HL-60 (cell line): ENCODE measurements at places on chromosomes 16 and 17.

GRCh38 chr17:81207610-81208581, 14.9 kb downstream of the CEP131 start:
- peak; percentile 71 for DNase-seq

GRCh38 chr16:89764711-89765201, 43.4 kb downstream of the ZNF276 start:
- peak; percentile 73 for DNase-seq

- DNase-seq = no peak
These were observed 11.5 kb upstream of the SRCIN1 start for GRCh38 chr17:38617074-38617860.

DNA sequence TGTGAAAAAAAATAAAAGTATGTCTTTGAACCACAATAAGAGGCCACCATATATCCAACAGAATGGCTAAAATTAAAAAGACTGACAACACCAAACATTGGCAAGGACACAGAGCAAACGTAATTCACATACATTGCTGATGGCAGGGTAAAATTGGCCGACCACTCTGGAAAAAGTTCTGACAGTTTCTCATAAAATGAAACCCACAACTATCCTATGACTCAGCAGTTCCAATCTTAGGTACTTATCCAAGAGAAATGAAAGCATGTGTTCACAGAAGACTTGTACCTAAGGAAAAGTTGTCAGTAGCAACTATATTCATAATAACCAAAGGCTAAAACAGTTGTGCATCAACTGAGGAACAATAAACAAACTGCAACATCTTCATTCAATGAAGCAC, 357.3 kb upstream of the XYLT1 start:
- no peak for DNase-seq

- no peak for DNase-seq
These were observed 5.1 kb upstream of the SETD6 start for GRCh38 chr16:58510097-58510775.

DNA sequence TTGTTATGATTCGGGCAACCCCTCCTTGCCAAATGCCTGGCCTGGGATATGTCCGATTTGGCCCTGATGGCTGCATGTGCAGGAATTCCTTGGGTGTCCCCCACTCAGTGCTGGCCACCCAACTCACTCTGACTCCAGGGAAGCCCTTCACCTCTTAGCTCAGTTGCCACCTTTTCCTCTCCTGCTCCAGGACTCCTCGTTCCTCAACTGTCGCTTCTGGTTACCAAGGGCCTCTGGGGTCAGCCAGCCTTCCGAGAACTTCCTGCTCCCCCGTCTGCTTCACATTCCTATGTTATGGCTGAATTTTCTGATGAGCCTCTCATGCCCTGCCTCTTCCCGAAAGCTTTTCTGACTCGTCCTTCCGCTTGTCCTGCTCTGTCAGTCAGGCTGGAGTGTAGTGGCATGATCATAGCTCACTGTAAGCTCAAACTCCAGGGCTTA, 63.5 kb downstream of the SPACA3 start:
- DNase-seq = no peak

GRCh38 chr17:55436224-55437158, 14.9 kb upstream of the MMD start:
- DNase-seq = no peak

DNA sequence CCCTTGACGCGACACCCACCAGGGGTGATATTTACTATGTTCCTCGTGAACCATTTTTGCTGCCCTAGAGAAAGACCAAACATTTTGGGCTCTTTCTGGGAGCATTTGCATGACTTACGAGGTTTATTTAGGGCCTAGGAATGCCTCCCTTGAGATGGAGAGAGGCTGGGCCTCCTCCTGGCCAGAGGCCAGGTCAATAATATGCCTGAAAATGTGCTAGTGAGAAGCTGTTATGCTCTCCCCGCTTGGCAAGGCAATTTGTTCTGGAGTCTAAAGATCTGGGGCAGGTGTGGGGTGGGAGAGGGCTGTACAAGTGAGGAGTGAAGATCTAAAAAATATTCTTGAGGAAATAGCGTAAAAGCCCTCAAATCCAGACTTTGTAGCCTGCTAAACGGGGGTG, 587.3 kb upstream of the CDH5 start:
- no peak for DNase-seq

GRCh38 chr16:86302421-86303109, 207.8 kb upstream of the FOXF1 start:
- no peak for DNase-seq

DNA sequence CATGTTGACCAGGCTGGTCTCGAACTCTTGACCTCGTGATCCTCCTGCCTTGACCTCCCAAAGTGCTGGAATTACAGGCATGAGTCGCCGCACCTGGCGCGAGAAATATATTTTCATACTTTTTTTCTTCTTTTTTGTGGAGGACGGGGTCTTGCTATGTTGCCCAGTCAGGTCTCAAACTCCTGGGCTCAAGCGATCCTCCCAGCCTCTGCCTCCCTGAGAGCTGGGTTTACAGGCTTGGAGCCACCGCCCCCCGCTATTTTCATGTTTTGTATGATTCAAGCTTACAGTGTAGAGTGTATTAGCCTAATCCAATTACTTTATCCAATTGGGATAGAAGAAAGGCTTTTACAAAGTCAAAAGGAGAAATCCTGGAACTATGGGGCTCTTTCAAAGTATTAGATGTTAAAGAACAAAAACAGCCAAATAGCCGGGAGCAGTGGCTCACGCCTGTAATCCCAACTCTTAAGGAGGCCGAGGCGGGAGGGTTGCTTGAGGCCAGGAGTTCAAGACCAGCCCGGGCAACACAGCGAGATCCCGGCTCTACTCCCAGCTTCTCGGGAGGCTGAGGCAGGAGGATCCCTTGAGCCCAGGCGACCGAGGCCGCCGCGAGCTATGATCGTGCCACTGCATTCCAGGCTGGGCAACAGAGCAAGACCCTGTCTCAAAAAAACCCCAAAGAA, 1.4 kb upstream of the MAP1LC3B start:
- no peak for DNase-seq

- DNase-seq = no peak
These were observed 135.7 kb downstream of the CDK5R1 start for GRCh38 chr17:32622540-32622939.

- DNase-seq = no peak
These were observed 46.7 kb downstream of the HAPSTR1 start for GRCh38 chr16:9138021-9138680.

DNA sequence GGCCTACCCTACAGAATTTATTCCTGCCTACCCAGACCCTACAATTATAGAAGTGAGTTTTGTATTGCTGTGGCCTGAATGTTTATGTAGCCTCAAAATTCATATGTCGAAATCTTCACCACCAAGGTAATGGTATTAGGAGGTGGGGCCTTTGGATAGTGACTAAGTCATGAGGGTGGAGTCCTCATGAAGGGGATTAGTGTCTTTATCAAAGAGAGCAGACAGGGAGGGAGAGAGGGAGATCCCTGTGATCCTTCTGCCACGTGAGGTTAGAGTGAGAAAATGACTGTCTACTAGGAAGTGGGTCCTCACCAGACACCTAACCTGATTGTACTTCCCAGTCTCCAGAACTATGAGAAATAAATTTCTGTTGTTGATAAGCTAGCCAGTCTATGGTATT, 981 bp upstream of the DUXB start:
- DNase-seq = no peak

- no peak for DNase-seq
These were observed 5.7 kb downstream of the SLC22A31 start for GRCh38 chr16:89194340-89195311.

DNA sequence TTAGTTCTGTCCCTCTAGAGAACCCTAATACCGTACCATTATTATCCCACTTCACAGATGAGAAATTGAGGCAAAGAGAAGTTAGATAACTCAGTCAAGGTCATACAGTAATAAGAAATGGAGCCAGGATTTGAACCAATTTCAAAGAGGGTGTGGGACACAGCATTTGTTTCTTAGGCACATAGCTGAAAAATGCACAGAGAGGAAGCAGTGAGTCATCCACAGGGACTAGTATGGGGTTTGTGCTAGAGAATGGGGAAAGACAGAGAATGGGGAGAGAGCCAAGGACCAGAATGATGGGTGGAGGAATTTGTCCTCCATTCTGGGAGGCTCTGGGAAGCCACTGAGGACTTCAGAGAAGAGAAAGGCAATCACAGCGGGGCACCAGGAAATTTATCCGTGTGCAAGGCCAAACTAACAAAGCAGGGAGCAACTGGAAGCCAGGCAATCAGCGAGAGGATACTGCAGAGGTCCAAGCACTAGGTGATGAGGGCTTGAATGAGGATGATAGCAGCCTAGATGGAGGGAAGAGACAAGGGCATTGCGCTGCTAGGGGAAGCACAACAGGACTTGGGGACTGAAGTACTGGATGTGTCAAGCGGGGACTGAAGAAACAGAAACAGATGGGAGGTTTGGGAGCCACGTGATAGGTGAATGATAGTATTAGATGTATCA, 78.1 kb upstream of the ZFHX3 start:
- peak; percentile 35 for DNase-seq

- DNase-seq = no peak
These were observed 15.2 kb downstream of the EMP2 start for GRCh38 chr16:10565167-10565566.
